Smooth muscle cell of bladder (primary cell): ENCODE measurements at places on chromosomes 13 and 19. TPM values are rescaled to one million over a fixed set of nuclear protein-coding genes. Genes with fewer than 3 reads are reported as not detected.

Gene ZNF667
- total RNA-seq: 3.6 and 6.3 TPM in 2 replicates

Gene COG3
- total RNA-seq: 29.7 and 31.9 TPM in 2 replicates

Gene SCN1B
- 6.0 and 8.1 TPM in 2 replicates for total RNA-seq

Gene RASIP1
- 1.3 and 2.3 TPM in 2 replicates for total RNA-seq

Gene INSL3
- total RNA-seq: not detected in 2 replicates

Gene LRFN3
- total RNA-seq: 1.00 and 2.4 TPM in 2 replicates

Gene CEACAM16
- total RNA-seq: not detected in 2 replicates

Gene PRSS57
- total RNA-seq: not detected in 2 replicates

Gene DACH1
- 0.28 TPM in 1 of 2 replicates, not detected in the other for total RNA-seq

Gene ZNF723
- total RNA-seq: not detected in 2 replicates

Gene FPR1
- 0.09 and 0.14 TPM in 2 replicates for total RNA-seq

Gene FAM83E
- total RNA-seq: 0.28 and 0.46 TPM in 2 replicates

Gene CABP5
- total RNA-seq: not detected in 2 replicates

Gene GALP
- total RNA-seq: not detected in 2 replicates

Gene ZNF681
- 0.28 TPM in 2 replicates for total RNA-seq

Gene WDR87
- total RNA-seq: not detected in 2 replicates

Gene ZNF835
- total RNA-seq: 0.18 and 0.28 TPM in 2 replicates

Gene ZNF302
- total RNA-seq: 14.8 and 15.4 TPM in 2 replicates

Gene SCEL
- under 0.01 TPM in 1 of 2 replicates, not detected in the other for total RNA-seq

Gene FOXA3
- not detected in 2 replicates for total RNA-seq

Gene MBD3L3
- total RNA-seq: not detected in 2 replicates

Gene KLK14
- total RNA-seq: not detected in 2 replicates

Gene CEACAM18
- total RNA-seq: not detected in 2 replicates

Gene PET100
- 34.2 and 39.3 TPM in 2 replicates for total RNA-seq

Gene ADAMTSL5
- 2.1 and 3.1 TPM in 2 replicates for total RNA-seq

Gene NMRK2
- not detected in 2 replicates for total RNA-seq

Gene ELANE
- total RNA-seq: 0.46 and 0.85 TPM in 2 replicates

Gene SYT5
- under 0.01 and 0.09 TPM in 2 replicates for total RNA-seq

Gene OR1M1
- not detected in 2 replicates for total RNA-seq

Gene GAPDHS
- not detected in 2 replicates for total RNA-seq

Gene CEACAM3
- total RNA-seq: not detected in 2 replicates

Gene METTL21C
- not detected in 2 replicates for total RNA-seq

Gene SELENOV
- not detected in 2 replicates for total RNA-seq

Gene ACER1
- not detected in 2 replicates for total RNA-seq

Gene ONECUT3
- not detected in 2 replicates for total RNA-seq

Gene FKBP8
- total RNA-seq: 256 and 265 TPM in 2 replicates

Gene HSPB6
- total RNA-seq: 50.3 and 88.4 TPM in 2 replicates
